Non-pigmented ciliary epithelial cell (primary cell): ENCODE measurements at places on chromosomes 11 and 22.

DNA sequence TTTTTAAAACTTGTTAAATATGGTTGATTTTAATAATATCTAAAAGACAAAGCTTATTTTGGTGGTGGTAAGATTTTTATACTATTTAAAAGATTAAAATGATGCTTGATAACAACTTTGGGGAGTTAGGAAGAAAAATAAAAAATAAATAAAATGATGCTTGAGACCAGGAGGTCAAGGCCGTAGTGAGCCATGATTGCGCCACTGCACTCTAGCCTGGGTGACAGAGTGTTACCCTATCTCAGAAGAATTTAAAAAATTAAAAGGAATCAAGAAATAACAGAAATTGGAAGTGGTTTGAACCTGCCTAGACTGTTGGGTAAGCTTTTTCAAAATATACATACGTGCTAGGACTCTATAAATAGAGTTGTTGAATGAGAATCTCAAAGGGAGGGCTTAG lies 12.1 kb upstream of the DNAJB7 start:
- DNase-seq: no peak

DNA sequence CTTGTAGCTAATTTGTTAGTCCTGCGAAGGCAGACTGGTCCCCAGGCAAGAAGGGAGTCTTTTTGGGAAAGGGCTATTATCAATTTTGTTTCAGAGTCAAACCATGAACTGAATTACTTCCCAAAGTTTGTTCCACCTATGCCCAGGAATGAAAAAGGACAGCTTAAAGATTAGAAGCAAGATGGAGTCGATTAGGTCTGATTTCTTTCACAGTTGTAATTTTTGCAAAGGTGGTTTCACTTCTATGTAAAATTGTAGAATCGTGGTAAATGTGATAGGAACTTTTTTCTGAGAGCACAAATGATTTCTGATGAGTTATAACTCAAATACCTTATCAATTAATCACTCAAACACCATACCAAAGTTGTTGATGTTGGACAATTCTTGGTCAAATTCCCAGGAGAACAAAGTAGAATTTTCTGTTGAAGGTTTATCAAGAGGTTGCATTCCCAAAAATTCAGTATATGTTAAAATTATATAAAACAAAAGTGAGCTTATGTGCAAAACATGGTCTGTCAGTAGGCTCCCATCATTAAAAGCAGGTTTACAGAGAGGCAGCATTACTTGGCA lies 2.9 kb upstream of the CTSC start:
- DNase-seq: no peak

DNA sequence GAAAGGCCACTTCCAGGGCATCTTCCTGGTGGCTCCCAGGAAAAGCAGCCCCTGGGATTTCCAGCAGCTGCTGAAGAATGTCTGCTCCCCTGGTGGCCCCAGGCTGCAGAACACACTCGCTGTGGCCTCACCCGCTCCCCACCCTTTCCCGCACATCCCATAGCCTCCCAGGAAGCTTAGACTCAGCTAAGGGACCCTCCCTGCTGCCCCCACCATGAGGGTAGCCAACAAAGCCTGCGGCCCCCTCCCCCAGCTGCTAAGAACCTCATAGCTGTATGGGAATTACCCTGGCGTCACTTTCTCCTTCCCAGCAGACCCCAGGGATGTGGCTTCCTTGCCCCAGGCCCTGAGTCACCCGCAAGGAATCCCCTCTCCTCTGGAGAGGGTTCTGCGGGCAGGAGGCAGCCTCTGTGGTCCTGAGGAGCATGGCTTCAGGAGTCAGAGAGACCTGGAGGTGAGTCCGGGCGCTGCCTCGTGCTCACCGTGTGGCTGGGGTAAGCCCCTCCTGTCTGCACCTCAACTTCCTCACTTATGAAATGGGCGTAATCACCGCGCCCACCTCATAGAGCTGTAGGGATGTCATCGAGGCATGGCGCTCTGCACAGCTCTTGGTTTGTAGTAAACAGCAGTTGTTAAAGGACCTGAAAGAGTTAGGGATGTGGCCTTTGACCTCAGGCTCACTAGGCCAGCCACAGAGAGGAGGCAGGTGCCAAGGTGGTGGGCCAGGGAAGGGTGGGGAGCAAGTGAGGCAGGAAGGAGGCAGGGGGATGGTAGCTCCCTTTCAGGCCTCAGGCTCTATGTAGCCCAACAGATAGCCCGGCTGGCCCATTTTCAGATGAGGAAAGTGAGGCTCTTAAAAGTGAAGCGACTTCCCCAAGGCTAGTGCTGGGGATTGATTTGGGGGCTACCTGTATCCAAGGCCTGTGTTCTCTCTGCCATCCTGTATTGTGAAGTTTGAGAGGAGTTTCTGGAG lies 71.2 kb downstream of the LRRC32 start:
- DNase-seq: no peak

DNA sequence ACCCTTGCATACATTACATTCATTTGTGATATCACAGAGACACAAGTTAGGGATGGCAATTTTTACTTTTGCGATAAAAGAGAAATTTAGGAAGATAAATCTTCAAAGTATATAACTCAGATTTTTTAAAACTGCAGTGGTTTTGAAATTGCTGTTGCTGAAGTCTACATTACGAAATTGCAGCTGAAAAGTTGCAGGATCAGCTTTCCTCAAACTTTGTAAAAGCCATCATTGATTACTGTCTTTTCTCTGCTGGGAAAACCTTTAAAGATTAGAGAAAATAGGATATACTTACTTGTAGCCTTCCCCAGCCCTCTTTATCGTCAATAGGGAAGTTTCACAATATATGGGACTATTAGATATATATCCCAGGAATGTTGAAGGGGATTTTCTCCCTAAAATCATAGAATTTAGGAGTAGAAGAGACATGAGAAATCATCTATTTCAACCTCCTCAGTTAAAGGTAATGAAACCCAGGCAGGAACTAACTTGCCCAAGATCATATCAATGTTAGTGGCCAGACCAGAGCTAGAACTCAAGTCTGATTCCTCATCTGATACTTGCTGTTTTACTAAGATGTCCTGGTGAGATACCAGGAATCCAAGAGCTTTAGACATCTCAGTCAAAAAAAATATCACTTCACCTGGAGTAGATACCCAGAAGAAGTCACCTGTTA lies 10.4 kb upstream of the AGBL2 start:
- DNase-seq: no peak

DNA sequence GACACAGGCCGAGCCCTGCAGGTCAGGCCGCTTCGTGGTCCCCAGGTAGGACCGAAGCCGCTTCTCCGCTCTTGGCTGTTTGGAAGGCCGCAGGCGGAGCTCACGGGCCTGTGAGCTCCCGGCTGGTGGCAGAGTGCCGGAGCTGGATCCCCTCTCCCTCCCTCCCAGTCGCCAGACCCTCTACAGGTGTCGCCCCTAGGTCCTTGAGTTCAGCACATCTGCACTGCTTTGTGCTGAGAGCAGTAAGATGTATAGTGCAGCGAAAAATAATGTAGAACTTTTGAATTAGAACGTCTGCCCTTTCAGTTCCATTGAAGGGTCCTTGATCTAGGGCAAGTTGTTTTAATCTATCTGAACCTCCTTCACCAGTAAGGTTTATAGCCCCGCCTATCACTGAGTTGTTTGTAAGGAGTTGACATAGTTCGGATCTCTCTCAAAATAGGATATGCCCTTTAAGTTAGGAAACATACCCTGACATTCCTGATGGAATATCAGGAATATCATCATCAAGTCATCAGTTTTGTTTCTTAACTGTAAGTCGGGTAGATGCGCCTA lies 419 bp downstream of the ANKRD49 start:
- no peak for DNase-seq

GRCh38 chr22:36728505-36728904 lies 25.0 kb upstream of the CACNG2 start:
- DNase-seq: no peak

GRCh38 chr11:7892840-7893254 lies 38.2 kb downstream of the OR10A6 start:
- no peak for DNase-seq

- DNase-seq: no peak
These were observed 10.3 kb downstream of the CD81 start for GRCh38 chr11:2387266-2387987.

- no peak for DNase-seq
These were observed 17.4 kb upstream of the CREB3L1 start for GRCh38 chr11:46259971-46260560.
